Endothelial cell of umbilical vein (primary cell): ENCODE measurements at places on chromosomes 5 and 9.
A peak's percentile ranks its signal among the peaks of the same experiment; 100 is the strongest.

GRCh38 chr9:129379181-129379836 is 201.2 kb upstream of the IER5L start:
- DNase-seq = no peak

DNA sequence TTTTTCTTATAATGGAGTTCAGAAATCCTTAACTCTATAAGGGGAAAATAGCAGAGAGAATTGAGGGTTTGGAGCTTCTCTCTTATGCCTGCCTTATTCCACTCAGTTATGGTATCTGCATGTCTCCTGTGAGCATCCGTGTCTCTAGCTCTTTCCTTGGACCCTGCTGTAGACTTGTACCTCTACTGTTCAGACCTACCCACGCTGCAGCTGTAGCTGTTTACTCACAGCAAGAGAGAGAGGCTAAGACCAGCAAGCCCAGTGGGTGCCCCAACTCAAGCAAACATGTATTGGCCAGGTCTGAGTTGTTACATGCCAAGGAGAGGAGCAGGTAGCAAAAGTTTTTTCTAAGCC is 7.1 kb upstream of the PCSK1 start:
- DNase-seq = no peak

- no peak for DNase-seq
Measured at GRCh38 chr5:56587381-56588130, 227.8 kb upstream of the MAP3K1 start.

- DNase-seq = no peak
Measured at GRCh38 chr9:2876320-2876719, 32.4 kb upstream of the PUM3 start.

- DNase-seq = peak; percentile 7
Measured at GRCh38 chr5:115168829-115169486, 750 bp downstream of the TRIM36 start.

GRCh38 chr5:177133096-177133852 is at the start of gene NSD1:
Gene NSD1 (plus strand): TSS chr5:177133773. CDS start chr5:177135104, 1,331 bp downstream.
- peak; percentile 75 for DNase-seq

DNA sequence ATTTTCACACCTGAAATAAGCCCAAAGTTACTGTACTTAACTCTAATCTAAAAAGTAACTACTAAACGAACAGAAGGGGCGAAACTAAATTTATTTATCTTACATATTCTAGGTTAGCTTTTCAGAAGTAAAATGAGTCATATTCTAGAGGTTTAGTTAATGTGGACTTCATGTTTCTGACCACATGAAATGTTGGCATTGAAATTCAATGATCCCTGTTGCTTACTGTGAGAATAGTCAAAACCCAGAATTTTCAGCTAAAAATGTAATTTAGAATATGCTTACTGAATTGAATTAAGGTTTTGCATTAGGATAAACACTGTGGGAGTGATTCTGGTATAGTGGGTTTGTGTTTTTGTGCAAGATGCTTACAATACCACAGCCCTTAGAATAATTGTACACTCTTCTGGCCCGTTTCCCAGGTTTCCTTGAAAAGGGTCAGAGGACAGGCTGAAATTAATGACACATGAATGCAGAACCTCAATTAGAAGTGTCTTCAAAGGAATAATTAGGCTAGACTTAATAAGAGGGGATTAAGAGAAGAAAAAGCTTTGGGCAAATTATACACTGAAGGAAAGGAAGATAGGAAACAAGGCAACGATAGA is 1.4 kb upstream of the SNX18 start:
- DNase-seq = no peak
